ENCODE measurements at places on chromosomes 12 and 14. TPM values are rescaled to one million over a fixed set of nuclear protein-coding genes. Genes with fewer than 3 reads are reported as not detected.

DNA sequence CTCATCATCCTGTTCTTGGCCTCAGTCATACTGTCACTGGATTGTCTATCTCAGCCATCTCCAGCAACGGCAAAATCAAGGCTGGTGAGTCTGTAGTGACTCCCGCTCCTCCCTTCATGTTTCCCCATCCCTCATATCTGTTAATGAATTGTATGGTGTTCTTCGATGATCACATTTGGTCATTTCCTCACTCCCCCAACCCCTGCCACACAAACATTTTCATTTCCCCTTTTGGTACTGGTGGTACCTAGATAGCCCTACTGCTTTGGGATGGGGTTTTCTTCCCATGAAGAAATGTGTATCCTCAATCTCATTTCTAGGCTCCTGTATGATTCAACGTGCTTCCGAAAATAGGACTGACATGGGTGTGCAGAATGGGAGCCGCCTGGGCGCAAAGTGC lies 2.7 kb upstream of the KLHL33 start:
- no peak for DNase-seq

DNA sequence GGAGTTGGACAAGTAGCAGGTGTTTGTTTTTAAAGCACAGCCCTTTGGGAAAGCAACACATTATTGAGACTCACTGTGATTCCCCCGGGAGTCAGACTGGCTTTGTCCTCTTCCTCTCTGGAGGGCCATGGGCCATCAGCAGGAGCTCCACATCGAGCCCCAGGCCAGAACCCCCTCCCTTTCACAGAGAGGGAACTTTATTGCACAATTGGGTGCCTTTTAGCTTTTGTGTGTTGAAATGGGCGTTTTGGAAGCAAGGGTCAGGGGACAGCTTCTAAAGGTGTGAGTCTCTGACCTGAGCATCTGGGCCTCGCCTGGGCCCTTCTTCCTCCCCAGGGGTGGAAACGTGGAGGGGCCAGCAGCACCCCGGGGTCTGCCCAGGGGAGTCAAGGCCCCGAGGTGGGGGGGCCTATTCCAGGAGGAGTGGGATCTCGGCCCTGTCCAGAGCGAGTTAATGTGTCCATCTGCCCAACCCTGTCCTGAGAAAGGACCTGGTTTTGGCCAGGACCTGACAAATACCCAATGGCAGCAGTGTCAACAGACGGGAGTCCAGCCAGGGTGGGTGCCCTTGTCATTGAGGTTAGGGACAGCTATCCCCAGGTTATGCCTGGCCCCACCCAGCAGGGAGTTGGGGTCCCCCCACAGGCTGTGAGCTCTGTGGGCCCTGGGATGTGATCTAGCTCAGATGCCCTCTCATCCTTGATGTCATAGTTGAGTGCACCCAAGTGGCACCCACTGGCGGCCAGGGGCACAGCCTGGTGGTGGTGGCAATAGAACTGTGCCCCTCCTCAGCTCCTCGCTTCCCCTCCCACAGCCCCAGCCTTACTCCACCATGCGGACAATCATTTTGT lies 37.1 kb downstream of the SLC8B1 start:
- no peak for DNase-seq

- no peak for DNase-seq
These were observed 14.2 kb downstream of the KMT5A start for GRCh38 chr12:123398177-123398549.

LYZ gene
- total RNA-seq = 1.1 TPM

DNA sequence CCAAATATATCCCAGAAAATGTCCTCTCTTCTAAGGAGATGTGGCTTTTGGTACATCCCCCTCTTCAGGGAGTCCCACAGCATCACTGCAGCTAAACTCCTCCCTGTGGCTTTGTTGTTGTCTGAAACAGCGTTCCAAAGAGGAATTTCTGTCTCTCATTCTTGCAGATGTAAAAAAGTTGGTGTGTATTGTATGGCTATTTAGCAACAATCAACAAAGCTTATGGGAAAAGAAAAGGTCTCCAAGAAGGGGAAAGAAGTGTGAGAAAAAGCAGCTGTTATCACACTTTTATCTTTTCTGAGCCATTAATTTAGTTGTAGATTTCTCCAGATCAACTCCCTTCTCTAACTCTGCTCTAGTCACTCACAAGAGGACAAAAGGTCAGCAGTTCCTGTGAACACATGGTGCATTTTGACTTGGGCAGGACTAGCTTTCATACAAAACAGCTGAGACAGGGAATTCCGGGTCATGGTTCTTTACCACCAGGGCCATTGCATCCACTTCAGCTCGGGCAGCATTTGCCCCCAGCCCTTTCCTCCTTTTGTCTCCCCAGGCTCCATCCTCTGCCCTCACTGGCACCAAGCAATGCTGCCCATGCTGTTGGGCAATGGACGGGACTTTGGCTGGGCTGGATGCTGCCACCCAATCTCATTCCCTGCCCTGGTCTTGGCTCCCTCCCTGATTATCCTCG lies 184.7 kb downstream of the TMX1 start:
- no peak for DNase-seq

All from WTC11 (cell line).